Progenitor cell of endocrine pancreas (in vitro differentiated cells): ENCODE measurements at places on chromosomes 12 and 14. TPM values are rescaled to one million over a fixed set of nuclear protein-coding genes. Genes with fewer than 3 reads are reported as not detected.

Gene NUDT14
- total RNA-seq: 66.6 and 68.5 TPM in 2 replicates

Gene SDR9C7
- total RNA-seq: not detected in 2 replicates

- no peaks in the 10 kb centered on the region for H3K4me1 ChIP-seq
- H3K27ac ChIP-seq: no peak overlapping the region
- H3K27me3 ChIP-seq: no peaks in the 10 kb centered on the region
- no peaks in the 10 kb centered on the region for H3K36me3 ChIP-seq
- H3K4me3 ChIP-seq: no peak overlapping the region
- no peak for DNase-seq
Observed at GRCh38 chr12:40976546-40976945, 211.6 kb upstream of the PDZRN4 start.

DNA sequence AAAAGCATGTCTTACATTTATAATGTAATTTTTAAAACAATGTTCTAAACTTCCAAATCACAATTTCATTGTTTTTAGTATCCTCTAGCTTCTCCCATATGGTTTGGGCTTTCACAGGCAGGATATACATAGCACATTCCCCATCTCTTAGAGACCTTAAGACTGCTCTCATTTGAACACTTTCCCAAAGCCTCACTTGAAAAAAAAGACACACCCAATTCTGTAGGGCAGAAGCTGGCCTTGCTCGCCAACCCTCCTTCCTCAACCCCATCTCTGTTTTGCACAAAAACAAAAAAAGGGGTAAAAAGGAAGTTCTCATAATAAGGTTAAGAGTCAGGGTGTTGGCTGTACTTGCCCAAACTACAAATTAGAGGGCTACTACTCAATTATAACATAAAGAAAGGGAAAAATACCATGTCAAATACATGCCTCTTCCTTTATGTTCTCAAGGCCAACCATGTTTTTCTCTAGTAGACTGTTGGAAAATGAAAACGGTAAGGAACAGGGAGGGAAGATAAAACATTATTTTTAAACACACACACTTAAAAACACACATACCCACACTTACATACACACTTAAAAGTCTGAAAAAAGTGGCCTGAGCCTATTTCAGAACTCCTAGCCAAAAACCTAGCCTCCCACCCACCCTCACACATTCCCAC lies 9.9 kb upstream of the KANSL2 start:
- H3K4me3 ChIP-seq: no peak overlapping the region
- H3K36me3 ChIP-seq: peaks cover 33% of the 10 kb centered on the region
- H3K27ac ChIP-seq: no peak overlapping the region
- H3K4me1 ChIP-seq: peaks cover 4% of the 10 kb centered on the region
- DNase-seq: no peak

- no peak overlapping the region for H3K4me3 ChIP-seq
- no peak for DNase-seq
- peaks cover 10% of the 10 kb centered on the region for H3K4me1 ChIP-seq
- H3K36me3 ChIP-seq: peaks cover 37% of the 10 kb centered on the region
- H3K27me3 ChIP-seq: no peaks in the 10 kb centered on the region
Observed at GRCh38 chr12:22682663-22683062, 57.7 kb downstream of the ETNK1 start.

DNA sequence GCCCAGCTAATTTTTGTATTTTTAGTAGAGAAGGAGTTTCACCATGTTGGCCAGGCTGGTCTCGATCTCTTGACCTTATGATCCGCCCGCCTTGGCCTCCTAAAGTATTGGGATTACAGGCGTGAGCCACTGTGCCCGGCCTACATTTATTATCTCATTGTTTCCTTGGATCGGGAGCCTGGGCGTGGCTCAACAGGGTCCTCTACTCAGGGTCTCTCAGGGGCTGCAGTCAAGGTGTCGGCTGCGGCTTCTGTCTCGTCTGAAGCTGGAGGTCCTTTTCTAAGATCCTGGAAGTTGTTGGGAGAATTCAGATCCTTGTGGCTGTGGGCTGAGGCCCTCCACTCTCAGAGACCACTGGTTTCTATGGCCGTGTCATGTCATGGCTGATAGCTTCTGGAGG lies 65.5 kb upstream of the SCN8A start:
- H3K4me3 ChIP-seq: no peak overlapping the region
- H3K4me1 ChIP-seq: peaks cover 31% of the 10 kb centered on the region
- H3K27ac ChIP-seq: no peak overlapping the region
- no peaks in the 10 kb centered on the region for H3K36me3 ChIP-seq
- no peaks in the 10 kb centered on the region for H3K27me3 ChIP-seq
- DNase-seq: no peak

DNA sequence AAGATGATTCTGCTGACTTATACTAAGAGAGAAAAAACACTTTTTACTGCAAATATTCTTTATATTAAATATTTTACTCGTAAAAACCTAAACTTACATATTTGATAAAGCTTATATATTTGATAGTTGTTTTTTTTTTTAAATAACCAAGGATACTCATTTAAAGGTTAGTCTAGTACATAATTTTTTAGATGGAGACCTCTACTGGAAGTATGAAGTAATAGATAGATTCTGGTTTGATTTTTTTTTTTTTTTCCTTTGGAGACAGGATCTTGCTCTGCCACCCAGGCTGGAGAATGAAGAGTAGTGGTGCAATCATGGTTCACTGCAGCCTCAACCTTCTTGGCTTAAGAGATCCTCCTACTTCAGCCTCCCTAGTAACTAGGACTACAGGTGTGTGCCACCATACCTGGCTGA lies 16.4 kb downstream of the ARID2 start:
- H3K36me3 ChIP-seq: peaks cover 23% of the 10 kb centered on the region
- no peak overlapping the region for H3K27ac ChIP-seq
- H3K4me3 ChIP-seq: no peak overlapping the region
- no peaks in the 10 kb centered on the region for H3K27me3 ChIP-seq
- peaks cover 3% of the 10 kb centered on the region for H3K4me1 ChIP-seq

- DNase-seq: no peak
- no peaks in the 10 kb centered on the region for H3K27me3 ChIP-seq
- H3K4me1 ChIP-seq: peaks cover 11% of the 10 kb centered on the region
- H3K4me3 ChIP-seq: no peak overlapping the region
Observed at GRCh38 chr12:118126119-118126757, 9.7 kb upstream of the PEBP1 start.

DNA sequence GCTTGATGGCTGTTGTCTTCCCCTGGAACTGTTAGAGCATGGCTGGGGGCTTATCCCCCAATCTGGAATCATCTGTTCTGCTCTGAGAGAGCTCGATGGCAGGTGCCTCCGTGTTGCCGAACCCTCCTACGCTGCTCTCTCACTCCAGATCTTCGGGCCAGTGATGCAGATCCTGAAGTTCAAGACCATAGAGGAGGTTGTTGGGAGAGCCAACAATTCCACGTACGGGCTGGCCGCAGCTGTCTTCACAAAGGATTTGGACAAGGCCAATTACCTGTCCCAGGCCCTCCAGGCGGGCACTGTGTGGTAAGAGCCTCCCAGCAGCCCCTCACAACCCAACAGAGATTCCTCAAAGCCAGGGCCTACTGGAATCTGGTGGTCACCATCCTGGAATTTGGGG lies 33.0 kb downstream of the ALDH2 start:
- H3K4me3 ChIP-seq: no peak overlapping the region
- H3K27me3 ChIP-seq: no peaks in the 10 kb centered on the region
- DNase-seq: no peak
- no peak overlapping the region for H3K27ac ChIP-seq
- no peaks in the 10 kb centered on the region for H3K4me1 ChIP-seq

DNA sequence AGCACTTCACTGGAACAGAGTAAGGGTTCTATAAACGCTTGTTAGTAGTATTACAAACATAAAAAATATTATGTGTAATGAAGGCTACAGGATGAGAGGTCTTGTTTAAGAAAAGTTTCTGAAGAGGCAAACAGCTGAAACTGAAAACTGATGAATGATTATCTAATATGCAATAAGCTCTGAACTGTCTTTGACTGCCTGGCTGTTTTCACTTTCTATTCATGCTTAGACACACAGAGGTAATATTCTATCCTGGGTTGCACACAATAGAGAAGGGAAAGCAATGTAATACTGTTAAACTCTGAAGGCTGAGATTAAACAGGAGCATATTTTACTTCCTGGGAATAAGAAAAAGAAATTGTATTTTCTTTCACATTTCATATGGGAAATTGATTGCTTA lies 251.3 kb downstream of the ALX1 start:
- H3K4me1 ChIP-seq: no peaks in the 10 kb centered on the region
- peaks cover 3% of the 10 kb centered on the region for H3K27me3 ChIP-seq
- no peak for DNase-seq

DNA sequence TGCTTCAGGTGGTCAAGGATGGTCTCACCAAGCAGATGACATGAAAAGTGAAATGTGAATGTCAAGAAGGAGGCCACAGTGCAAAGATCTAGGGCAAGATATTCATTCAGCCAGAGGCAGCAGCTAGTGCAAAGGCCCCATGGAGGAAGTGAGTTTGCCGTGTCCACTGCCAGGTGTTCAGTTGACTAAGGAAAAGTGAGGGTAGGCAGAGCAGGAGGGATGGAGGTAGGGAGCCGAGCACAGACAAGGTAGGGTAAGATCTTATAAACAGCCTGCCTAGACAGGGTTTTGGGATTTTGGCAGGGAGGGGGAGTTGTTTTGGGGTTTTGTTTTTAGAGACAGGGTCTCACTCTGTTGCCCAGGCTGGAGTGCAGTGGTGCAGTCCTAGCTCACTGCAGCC lies 11.9 kb downstream of the PPP2R5C start:
- peaks cover 3% of the 10 kb centered on the region for H3K27me3 ChIP-seq
- H3K27ac ChIP-seq: no peak overlapping the region
- H3K36me3 ChIP-seq: peaks cover under 1% of the 10 kb centered on the region

DNA sequence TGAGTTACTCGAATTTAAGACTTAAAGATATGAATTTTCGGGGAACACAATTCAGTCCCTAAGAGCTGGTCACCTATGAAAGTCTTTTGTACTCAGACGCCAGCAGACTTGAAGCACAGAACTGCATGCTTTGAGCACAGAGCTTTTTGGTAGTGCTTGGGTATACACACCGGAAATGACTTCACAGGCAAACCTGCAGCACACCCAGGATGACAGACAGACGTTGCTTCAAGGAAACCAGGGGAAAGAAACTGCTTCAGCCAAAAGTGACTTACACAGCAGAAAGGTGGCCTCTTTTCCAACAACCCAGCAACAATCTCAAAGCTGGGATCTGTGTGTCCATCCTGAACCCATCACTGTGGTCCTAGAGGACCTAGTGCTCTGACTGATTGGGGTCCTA lies 975.1 kb downstream of the AACS start:
- no peak overlapping the region for H3K27ac ChIP-seq
- no peak for DNase-seq
- H3K4me1 ChIP-seq: peaks cover 2% of the 10 kb centered on the region
- H3K36me3 ChIP-seq: no peaks in the 10 kb centered on the region

GRCh38 chr12:92794814-92795213 lies 92.0 kb downstream of the PLEKHG7 start:
- no peaks in the 10 kb centered on the region for H3K27me3 ChIP-seq
- no peak for DNase-seq
- no peak overlapping the region for H3K4me3 ChIP-seq

DNA sequence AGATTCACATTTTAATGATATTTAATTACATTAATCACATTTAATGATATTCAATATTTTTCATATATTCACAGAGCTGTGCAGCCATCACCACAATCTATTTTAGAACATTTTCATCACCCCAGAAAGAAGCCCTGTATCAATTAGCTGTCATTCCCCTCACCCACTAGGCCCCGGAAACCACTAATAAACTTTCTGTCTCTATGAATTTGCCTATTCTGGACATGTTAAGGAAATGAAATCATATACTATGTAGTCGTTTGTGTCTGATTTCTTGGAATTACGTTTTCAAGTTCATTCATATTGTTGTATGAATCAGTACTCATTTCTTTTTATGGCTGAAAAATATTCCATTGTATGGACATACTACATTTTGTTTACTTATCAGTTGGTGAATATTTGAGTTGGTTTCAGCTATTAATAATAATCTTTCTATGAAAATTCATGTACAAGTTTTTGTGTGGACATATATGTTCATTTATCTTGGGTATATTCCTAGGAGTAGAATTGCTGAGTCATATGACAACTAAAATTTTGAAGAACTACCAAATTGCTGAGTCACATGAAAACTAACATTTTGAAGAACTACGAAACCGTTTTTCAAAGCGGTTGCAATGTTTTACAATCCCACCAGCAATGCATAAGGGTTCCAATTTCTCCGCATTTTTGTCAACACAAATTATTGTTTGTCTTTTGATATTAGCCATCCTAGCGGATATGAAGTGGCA lies 11.7 kb upstream of the OTOGL start:
- no peak for DNase-seq
- H3K4me1 ChIP-seq: no peaks in the 10 kb centered on the region
- H3K36me3 ChIP-seq: no peaks in the 10 kb centered on the region
- H3K27ac ChIP-seq: no peak overlapping the region
- no peaks in the 10 kb centered on the region for H3K27me3 ChIP-seq
